ENCODE measurements at places on chromosomes 12 and 14. TPM values are rescaled to one million over a fixed set of nuclear protein-coding genes. Genes with fewer than 3 reads are reported as not detected.

Gene B3GNT4
- 0.46 TPM for total RNA-seq

Gene HOXC11
- not detected for total RNA-seq

Gene ASB8
- total RNA-seq = 34.5 TPM

Gene RASSF9
- 7.9 TPM for total RNA-seq

Gene MGAT4C
- total RNA-seq = 0.67 TPM

Gene PLCZ1
- not detected for total RNA-seq

Gene NRL
- total RNA-seq = 2.8 TPM

DNA sequence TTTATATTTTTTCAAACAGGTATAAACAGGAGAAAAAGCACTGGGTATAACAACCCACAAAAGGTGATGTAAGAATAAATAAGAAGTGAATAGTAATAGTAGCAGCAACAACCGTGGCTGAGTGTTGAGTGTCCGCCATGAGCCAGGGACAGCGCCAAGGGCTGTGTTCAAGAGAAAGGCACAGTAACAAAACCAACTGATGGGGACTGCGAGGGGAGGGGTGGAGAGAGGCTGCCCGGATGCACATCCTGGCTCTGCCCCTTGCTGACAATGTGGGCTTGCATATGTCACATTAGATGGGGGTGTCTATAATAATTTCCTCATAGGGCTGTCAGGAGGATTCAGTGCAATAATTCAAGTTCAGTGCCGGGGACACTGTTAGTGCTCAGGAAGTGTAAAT, 912.4 kb downstream of the VRK1 start:
- no peak for DNase-seq

- DNase-seq = no peak
These were observed 420.1 kb downstream of the FUT8 start for GRCh38 chr14:65832431-65833266.

DNA sequence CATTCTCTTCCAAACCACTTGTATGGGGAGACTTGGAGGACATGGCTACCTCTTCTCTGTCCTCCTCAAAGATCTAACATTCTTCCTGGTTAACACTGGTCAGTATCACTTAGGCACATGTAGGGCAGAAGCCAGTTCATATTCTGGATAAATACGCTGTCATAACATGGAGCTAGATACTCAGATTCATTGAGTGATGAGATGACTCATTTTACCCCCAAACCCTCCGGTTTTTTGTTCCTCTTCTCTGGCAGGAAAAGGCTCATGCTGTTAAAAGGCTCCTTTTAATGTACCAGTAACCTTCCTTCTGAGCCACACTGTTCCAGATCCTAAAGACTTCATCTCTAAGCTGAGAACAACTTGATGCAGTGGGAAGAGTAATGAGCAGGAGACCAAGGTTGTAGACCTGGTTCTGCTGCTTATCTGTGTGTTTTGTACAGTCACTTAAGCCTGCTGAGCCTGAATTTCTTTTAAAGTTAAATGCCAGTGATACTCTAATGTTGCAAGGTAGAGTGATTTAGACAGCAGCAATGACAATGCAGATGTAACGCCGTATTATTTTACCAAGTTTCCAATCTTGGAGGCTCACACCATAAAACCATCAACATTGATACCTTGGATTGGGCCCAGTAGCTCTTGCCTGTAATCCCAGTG, 57.3 kb upstream of the ELK3 start:
- DNase-seq = no peak

DNA sequence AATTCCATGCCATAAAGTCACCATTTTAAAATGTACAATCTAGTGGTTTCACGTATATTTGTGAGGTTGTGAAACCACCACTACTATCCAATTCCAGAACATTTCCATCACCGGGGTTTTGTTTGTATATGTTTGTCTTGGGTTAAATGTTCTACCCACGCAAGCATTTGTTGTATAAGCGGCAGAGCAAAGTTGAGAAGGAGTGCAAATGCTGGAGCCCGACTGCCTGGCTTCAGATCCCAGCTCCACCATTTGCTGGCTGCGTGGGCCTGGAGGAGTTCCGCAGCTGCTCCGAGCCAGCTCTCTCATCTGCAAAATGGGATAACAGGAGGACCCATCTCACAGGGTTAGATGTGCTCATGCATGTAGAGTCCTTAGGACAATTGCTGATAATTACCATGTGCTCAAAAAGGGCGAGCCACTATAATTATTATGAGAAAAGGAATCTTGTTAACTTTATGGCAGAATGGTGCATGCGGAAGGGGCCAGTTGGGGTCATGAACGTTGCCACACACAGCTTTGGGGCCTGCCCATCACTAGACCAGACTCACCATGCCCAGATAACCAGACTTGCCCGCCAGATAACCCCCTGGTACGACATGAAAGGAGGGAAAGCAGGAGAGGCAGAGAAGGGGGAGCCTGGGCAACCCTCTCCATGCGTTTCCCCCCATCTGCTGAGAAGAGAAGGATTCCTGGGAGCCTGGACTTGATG, 6.4 kb downstream of the ACTN1 start:
- no peak for DNase-seq

DNA sequence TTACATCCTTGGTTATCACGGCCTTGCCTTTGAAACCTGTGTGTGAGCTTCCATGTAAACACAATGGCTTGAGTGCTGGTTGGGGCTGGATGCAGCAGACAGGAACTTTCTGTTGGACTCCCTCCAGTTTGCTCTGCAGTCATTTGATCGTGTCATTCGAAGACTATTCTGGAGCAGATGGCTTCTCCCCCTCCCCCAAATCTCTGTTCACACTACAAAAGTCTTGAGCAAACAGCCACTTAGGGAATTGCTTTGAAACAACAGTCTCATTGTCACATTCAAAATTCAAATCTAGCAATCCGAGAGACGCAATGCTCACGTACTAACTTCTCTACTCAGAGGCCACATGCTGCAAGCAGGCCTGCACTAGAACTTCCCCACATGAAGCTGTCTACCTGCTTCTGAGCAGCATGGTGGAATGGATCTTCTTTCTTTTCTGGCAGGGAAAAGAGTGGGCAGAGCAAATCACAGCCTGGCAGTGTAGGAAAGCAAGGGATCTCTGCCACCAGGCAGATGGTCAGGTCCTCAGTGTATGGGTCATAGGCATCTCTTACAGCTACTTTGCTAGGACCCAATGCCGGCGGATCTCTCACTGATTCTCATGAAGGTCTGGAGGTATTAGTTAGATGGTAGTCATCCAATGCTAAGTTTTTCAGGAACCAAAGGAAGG, 214.2 kb downstream of the PPM1H start:
- DNase-seq = no peak

GRCh38 chr12:32445356-32445755, 46.0 kb downstream of the FGD4 start:
- no peak for DNase-seq

DNA sequence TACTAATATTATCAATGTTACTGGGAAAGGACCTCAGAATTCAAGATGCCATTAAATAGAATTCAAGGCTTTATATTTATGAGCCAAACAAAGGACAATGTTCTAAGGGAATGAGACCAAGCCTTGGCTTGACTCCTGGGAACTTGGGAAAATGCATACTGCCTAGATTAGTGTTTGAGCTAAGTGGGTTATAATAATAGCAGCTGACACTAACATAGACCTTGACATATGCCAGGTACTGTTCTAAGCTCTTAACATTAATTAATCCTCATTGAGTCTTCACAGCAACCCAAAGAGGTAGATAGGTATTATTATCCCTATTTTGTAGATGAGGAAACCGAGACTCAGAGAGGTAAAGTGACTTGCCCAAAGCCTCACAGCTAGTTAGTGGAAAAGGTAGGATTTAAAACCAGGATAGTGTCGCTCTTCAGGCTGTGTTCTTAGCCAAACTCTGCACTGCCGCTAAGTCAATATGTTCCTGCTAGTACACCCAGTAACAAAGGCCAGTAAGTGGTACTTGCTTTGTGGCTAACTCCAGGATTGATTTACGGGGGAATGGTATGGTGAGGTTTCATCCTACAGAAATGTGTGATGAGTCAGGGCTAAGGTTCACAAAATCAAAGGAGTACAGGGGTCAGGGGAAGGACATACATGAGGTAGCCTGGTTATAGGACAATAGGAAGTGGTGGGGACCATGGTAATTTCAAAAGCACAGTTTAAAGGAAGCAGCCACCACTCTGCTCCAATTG, 35.8 kb upstream of the PRKAB1 start:
- DNase-seq = no peak

GRCh38 chr12:10690906-10691305, 17.1 kb upstream of the STYK1 start:
- DNase-seq = no peak

DNA sequence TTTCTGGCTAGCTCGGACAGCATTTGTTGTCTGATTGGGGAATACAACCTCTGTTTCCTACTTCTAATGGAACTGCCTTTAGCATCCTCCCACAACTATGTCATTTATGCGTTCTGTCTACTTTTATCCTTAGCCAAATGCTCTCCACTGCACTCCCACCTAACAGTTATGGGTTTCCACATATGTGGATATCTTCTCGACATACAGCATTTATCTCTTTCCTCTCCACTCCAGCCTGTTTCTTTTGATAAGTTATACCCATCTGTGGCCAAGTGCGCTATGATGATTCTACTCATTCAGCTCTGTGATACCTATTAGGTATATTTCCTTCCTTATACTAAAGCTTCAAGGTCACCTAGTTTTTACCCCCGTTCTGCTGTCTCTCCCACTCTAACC, 122.2 kb upstream of the NAP1L1 start:
- DNase-seq = no peak

GRCh38 chr12:41407232-41407799, 219.2 kb downstream of the PDZRN4 start:
- DNase-seq = no peak

DNA sequence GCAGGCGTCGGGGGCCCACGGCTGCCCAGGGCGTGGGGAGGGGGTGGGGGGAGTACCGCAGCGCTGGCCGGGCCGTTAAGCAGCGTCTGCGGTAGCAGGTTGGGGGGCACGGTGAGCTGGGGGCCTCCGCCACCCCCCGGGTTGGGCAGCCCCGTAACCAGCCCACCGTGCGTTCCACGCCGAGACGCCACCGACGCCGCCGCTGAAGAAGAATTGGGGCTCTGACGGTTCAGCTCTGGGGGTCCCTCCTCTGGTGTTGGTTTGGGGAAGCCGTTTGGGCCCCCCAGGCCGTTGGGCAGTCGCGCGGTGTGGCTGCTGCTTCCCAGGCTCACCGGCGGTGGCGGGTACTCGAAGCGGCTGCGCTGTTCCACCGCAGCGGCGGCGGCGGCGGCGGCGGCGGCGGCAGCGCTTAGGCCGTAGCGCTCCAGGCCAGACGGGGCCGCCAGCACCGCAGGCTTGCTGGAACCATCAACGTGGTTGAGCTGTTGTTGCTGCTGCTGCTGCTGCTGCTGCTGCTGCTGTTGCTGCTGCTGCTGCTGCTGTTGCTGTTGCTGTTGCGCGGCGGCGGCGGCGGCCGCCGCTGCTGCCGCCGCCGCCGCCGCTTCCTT, 1.5 kb downstream of the IRF2BPL start:
- DNase-seq = peak; percentile 84

DNA sequence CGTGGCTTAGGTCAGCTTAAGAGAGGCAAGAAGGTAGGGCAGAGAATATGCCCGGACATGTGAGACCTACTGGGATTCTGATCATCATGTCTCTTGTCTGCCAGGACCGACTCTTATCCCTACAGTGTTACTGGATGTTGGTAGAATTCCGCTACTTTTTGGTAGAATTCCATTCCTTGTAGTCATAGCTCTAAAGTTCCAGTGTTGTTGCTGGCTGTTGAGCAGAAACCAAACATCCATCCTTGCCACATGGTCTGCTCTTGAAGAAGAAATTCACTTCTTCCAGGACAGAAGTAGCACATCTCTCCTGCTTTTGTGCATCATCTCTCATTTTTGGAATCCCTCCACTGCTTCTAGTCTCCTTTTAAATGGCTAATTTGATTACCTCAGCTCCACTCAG, 453.7 kb downstream of the RPL10L start:
- DNase-seq = no peak

DNA sequence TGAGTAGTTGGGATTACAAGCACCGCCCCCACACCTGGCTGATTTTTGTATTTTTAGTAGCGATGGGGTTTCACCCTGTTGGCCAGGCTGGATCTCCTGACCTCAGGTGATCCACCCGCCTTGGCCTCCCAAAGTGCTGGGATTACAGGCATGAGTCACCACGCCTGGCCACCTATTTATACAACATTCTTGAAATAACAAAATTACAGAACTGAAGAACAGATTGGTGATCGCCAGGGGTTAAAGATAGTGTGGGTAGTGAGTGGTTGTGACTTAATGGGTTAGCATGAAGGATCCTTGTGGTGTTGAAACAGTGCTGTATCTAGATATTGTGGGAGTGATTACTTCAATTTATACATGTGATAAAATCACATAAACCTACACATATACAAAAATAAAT, 7.4 kb downstream of the GLIPR1L1 start:
- DNase-seq = no peak

GRCh38 chr14:91211017-91211416, 33.5 kb downstream of the GPR68 start:
- DNase-seq = no peak

- DNase-seq = no peak
These were observed 166.4 kb downstream of the TSPAN9 start for GRCh38 chr12:3243376-3244084.

- no peak for DNase-seq
These were observed 36.4 kb upstream of the FBRSL1 start for GRCh38 chr12:132453361-132454192.

GRCh38 chr14:71267007-71267513, 359.8 kb downstream of the PCNX1 start:
- no peak for DNase-seq

DNA sequence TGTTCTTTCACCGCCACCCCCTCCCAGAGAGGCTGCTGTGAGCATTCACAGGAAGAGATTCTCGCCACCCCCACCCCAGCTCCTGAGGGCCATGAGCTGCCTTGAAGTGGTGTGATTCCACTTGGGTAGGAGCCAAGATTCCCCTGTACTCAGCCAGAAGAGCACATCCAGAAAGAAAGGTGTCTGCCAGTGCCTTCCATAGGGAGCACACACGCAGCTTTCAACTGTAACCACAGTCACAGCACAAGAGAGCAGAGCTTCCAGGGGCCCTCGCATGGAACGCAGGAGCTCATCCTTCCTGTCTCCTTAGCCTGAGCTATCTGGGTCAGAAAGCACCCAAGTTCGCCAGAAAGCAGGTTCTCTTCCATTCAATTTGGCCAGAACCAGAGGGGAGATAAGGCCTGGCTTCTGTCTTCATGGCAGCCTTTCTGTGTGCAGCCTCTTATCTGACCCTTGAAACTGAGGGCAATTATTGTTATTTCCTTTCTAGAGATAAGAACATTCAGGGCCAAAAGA, 66.6 kb upstream of the SCN8A start:
- DNase-seq = no peak
